NCI-H2081 (cell line): ENCODE measurements at places on chromosomes 2 and 18.

- no peak for DNase-seq
These were observed 10.6 kb downstream of the NCKAP5 start for GRCh38 chr2:133557614-133558013.

DNA sequence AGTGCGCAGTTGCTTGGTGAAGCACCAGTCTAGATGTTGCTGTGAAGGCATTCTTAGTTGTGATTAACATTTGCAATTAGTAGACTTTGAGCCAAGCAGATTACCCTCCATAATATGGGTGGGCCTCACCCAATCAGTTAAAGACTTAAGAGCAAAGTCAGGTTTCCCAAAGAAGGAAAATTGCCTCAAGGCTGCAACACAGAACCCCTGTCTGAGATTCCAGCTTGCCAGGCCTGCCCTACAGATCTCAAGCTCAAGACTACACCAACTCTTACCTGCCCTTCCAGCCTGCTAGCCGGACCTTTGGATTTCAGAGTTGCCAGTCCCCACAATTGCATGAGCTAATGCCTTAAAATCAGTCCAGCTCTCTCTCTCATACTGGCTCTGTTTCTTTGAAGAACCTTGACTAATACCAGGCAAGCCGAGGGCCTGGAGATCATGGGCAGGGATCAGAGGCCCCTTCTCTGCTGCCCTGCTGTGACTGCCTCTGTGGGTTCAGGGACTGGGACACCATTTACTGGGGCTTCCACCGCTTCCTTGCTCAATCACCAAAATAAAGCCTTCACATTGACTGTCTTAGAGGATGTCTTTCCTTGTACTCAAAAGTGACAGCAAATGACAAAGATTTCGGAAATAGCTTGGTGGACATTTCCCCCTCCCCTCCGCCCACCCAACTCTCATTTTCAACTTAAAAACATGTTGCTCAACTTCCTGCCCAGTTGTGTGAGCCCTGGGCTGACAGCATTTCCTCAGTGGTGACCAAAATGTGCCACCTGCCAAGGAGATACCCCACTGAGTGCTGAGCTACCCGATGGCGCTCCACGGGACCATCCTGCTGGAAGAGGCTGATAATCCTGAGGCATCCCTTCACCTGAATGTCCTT lies 86.7 kb downstream of the GALNT14 start:
- DNase-seq, result no peak

DNA sequence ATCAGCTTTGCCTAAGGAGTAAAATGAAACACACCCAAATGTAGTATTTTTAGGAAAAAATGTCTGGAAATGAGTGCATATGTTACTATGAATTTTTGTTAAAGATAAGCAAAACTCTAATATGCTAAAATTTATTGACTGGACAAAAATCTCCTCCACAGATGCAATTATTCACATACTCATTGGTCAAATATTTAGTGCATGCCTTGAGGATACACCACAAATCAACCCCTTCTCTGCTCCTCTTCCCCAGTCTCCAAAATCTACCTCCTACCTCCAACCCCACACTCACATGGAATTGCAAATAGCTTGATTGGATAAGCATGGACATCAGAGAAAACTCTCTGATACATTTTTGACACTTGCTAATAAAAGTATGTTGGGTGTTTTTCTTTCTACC lies 95.6 kb upstream of the CDC42EP3 start:
- DNase-seq, result no peak

- no peak for DNase-seq
These were observed 128.1 kb upstream of the MYCN start for GRCh38 chr2:15812187-15812780.

DNA sequence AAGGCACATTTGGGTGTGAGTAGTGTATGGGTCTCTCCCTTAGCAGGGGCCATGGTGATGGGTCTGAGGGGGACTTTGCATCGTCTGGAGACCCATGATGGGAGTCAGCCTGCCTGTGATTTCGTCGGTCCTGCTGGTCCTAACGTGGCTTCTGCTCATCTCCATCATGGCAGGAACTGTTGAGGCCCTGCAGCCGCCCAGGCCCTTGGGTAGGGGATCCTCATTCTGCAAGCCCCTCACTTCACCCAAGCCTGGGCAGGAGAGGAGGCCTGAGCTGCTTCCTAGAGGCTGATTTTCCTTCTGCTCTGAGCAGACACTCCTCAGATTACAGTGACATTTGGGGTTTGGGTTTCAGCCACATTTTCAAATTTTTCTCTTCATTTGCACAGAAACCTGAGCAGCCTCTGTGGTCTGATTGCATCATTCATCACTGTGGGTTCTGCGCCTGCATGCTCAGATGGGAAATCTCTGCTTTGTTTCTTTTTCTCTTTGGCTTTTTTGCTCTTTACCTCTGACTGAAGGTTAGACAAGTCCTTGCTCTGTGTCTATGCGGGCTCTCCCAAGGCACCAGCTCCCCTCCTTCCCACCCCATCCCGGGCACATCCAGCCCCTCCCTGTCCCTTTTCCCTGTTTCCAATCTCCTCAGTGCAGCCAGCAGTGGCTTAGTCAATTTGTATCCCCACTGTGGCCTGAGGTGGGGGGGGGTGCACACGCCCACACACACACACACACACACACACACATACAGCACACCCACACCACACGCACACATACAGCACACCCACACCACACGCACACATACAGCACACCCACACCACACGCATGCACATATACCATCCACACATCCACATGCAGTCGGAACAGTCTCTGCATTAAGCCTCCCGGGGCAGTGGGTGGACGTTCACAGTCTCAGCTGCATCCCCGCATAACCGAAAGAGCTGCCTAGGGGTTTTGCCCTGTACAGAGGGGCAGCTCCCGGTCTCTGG lies 305.4 kb upstream of the HS6ST1 start:
- DNase-seq, result no peak

DNA sequence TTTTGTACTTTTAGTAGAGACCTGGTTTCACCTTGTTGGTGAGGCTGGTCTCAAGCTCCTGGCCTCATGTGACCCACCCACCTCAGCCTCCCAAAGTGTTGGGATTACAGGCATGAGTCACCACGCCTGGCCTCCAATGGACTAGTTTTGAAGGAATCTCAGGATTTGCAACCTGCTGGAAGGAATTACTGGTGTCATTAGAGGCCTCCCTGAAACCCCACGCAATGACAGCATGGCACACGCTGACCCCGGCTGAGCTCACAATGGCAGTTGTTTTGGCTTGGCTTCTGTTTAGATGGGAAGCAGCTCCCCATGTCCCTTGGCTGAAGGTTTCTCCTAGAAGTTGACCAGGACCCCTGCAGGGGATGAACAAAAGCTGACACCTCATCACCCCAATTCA lies 23.1 kb upstream of the COPS8 start:
- no peak for DNase-seq

DNA sequence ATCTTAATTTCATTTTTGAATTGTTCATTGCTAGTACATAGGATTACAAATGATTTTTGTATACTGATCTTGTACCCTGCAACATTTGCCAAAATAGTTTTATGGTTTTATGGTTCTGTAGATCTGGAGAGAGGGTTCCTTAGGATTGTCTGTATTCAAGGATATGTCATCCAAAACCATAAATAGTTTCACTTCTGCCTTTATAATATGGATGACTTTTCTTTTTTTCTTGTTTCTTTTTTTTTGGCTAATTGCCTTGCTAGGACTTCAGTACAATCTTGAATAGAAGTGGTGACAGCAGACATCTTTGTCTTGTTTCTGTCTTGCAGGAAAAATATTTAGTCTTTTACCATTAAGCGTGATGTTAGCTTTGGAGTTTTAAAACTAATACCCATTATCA lies 383.9 kb upstream of the HS6ST1 start:
- no peak for DNase-seq

DNA sequence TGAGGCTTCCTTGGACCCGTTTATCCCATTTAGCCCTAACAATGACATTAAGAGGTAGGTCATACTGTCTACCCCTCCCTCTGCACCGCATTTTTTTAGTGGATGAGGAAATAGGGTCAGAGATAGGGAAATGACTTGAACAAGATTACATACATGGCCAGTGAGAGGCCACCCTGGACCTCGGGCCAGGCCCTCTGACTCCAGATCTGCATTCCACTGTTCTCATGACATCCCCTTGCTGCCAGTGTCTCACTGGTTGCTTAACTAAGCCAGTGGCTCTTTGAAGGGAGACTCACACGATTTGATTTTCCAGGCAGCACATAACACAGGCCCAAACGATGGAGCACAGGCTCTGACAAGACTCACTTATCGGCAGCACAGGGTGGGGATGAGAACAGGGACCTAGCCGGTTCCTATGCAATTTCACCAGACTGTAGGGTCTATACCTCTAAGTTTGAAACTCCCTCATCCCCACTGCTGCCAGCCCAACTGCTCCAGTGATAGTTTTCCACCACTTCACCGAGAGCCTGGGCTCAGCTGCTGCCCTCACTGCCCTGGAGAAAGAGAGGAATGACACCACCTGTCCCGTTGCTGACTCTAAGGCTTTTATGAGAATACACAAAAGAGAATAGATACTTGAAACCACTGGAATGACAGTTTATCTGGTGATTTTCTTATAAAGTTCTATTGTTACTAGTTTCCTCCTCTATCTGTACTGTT lies 82.5 kb downstream of the TMEM247 start:
- no peak for DNase-seq

DNA sequence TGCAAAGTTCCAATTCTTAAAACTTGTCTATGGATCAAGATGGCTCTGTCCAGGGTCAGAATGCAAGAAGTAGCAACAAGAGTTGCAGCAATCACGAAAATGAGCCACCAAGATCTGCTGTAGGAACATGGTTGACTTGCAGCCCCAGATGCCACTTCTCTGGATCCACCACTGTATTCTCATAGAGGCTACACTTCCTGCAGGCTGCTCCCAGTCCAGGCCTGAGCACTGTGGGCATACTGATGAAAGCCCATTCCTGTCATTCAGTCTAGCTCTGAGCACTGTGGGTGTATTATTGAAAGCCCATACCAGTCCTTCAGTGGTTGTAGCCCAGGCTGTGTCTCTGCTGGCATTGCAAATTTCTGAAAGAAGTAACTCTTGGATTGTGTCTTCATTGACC lies 213.9 kb upstream of the AGAP1 start:
- no peak for DNase-seq

- DNase-seq, result no peak
These were observed 56.7 kb upstream of the DSC1 start for GRCh38 chr18:31219395-31219794.

- no peak for DNase-seq
These were observed 20.9 kb downstream of the ITGAV start for GRCh38 chr2:186610785-186611184.

GRCh38 chr2:173126819-173127218 lies 51.2 kb downstream of the MAP3K20 start:
- DNase-seq, result no peak

DNA sequence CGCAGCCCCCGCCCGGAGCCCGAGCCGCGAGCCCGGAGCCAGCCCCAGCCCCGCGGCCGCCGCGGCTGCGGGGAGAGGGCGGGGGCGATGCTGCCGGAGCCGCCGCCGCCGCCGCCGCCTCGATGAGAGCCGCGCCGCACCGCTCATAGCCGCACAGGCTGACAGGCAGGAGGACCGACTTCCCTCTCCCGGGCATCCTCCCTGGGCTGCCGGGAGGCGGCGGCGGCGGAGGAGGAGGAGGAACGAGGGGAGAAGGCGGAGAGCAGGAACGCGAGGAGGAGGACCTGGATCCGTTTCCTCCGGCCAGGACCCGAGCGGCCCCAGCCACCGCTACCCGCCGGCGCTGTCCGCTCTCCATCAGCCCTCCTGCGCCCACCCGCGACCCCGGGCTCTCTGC lies 370 bp downstream of the KLHL29 start:
- DNase-seq, result no peak
